ENCODE measurements at places on chromosomes 4 and X.

GRCh38 chr4:94342694-94343093 lies at the start of gene HPGDS:
HPGDS (minus strand) TSS chr4:94342836; CDS start chr4:94334629, 8,207 bp downstream.
- DNase-seq, result no peak

DNA sequence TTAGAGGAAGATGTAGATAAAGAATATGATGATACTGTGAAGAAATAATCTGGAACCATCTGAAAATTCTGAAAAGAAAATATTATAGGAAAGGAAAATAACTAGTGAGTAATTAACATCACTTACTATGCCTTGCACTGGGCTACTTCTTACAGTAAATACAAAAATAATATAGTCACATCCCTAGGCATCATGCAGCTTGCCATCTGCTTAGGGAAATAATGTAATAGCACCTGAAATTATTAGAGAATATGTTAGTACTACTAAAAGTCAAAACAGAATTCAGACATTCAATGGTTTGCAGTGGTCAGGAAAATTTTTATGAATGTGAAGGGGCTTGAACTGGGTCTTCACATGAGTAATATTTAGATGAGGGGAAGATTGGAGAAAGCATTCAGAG lies 272.2 kb upstream of the EMCN start:
- no peak for DNase-seq

- no peak for DNase-seq
Measured at GRCh38 chr4:173526724-173527102, 3.3 kb downstream of the HAND2 start.

DNA sequence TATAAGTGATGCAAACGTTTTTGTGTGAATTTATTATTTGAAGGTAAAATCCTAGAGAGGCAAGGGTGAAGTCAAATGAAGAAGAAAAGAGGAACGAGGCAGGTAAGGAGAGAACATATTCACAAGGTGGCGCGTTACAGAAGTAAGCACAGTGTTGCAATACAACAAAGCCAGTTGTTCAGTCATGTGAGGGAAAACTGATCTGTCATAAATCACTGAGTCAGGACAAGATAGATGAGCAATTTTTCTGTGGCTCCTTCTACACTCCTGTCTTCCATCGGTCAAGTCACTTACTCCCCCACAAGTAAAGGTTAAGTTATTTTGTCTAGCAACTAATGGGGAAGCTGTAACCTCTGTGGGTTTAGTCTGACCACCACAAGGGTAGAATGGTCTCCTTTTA lies 203.0 kb upstream of the GK2 start:
- DNase-seq, result no peak

- DNase-seq, result no peak
Measured at GRCh38 chr4:48194971-48195370, 60.9 kb upstream of the TXK start.

DNA sequence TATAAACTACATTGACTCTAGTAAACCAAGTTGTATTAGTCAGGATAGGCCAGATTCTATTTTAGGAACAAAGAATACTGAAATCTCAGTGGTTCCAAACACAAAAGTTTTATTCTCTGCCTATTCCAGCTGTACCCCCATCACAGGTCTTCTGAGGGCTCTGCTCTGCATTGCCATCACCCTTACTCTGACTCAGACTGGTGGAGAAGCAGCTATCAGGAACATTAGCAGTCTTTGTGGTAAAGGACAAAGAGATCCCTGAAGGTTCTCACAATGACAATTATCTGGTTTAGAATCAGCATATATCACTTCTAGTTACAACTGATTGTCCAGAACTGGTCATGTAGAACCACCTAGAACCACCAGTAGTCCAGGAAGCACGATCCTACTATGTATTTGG lies 251.1 kb downstream of the GLUD2 start:
- DNase-seq, result no peak

DNA sequence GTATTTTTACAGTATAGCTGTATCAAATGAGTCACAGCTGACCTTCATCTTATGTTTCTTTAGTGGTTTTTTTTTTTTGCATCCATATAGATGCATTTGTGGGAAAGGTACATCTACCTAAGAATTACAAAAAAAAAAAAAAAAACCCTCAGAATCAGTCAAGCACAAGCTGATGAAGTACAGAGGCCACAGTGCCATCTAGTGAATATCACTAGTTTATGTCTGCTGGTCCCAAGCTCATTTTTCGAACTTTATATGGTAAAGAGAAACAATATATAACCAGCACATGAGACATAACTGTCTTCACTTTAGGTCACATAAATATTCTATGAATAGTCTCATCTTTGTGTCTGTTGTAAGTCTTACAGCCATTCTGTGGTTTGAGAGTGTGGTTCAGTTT lies 220.1 kb downstream of the DLG3 start:
- DNase-seq, result peak; percentile 39

- DNase-seq, result peak; percentile 63
Measured at GRCh38 chrX:150731795-150732194, 38.6 kb downstream of the MTMR1 start.

- DNase-seq, result no peak
Measured at GRCh38 chr4:29653221-29653620, 1066.9 kb upstream of the PCDH7 start.

DNA sequence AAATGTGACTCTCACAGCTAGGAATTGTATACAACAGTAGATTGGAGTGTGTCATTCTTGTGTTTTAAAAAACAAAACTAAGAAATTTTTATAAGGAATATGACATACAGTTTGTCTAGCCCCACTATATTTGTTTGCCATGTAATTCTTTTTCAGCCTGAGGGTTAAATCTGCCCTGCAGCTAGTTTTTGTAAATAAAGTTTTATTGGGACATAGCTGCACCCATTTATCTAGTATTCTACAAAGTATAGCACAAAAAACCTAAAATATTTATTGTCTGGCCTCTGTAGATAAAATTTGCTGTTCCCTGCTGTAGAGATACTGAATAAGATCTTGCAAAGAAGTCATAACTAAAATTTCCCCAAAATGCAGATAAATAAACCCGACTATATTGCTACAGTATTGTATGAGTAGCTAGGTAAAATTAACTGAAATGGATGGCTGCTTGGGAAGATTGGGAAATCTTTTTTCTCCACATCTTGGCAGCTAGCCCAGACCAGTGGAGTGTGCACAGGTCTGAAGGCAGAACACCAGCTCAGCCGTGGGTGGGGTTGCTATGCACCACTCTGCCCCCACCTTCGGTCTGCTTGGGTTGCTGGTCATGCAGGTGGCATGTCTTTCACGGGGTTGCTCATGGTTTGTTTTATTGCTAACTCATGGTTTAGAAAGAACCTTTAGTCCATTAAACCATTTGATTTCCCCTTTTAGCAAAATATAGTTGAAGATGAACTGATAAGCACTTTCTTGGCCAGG lies 127.9 kb downstream of the KLHL8 start:
- DNase-seq, result peak; percentile 90

GRCh38 chrX:123121241-123121640 lies 62.8 kb upstream of the GRIA3 start:
- peak; percentile 42 for DNase-seq

DNA sequence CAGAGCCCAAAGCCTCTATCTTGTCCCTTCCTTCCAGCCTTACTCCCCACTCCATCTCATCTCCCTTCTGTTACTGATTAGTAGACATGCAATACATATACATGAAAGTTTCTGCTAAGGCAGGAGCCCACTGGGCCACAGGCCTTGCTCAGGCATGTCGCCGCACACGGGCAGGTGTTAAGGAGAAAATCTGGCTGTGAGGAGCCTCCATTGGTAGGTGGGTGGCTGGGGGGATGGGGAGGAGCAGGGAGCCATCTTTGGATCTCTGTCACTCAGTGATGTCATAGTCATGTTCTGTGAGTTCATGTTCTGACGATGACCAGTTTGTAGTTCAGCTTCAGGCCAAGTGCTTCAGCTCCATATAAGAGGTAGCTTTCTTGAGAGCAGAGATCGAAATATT lies 2.9 kb upstream of the HMGB3 start:
- no peak for DNase-seq

DNA sequence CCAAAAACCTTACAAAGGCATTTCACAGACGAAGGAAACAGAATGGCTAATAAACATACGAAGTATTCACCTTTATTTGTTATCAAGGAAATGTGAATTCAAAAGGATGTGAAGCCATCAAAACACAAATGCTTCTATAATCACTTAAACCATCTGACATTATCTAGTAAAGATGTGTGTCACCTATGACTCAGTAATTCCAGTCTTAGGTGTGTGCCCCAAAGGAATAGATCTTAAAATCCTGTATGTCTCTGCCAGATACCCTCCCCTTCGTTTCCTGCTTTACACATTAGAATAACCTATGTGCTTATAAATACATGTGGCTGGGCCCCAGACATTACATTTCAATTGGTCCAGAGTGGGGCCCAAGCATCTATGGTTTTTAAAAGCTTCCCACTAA lies 41.8 kb upstream of the CEP135 start:
- peak; percentile 78 for DNase-seq

- DNase-seq, result peak; percentile 89
Measured at GRCh38 chr4:106587558-106587957, 219.0 kb upstream of the GIMD1 start.

DNA sequence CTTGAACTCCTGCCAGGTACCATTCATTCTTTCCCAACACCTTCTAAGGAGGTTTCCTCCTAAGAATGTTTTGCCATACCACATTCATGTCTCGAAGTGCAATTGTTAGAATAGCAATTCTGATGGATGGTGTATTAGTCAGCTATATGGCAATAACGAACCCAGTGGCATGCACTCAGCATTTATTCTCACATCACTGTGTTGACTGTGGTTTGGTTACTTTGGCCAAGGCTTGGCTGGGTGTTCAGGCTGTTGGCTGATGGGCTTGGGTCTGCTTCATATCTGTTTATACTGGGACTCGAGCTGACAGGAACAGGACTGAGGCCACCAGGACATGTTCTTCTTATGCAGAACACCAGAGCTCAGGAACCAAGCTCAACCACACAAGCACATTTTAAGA lies 31.7 kb downstream of the PSAPL1 start:
- DNase-seq, result no peak

DNA sequence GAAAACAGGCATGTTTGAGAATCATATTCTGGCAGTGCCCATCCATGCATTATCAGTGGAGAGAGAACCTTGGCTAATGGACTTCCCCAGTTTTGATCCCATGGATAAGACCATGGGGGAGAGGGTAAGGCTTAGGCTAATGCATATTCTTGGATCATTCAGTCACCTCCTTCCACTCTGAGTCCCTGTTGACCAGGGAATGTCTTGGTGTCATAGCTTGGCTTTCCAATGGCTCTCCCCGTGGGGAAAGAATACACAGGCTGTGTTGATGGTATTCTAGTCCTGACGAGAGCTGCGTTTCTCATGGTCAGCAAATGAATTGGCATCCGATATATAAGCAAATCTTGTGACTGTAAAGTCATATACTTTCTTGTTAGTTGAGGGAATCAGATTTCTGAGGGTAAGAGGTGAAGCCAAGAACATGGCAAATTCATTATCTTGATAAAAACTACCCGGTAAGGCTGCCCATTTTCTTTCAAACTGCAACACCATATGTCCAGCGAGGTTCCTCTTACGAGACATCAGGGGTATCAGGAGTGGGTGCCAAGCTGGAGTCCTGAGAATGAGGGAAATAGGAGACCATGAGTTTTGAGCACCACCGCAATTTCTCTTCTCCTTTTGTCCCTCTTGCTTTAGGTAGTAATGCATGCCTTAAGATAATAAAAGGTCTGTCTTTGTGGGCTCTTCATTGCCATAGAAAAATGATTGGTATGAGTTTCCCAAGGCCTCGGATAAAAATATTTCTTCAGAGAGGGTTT lies 18.0 kb downstream of the RHOH start:
- peak; percentile 29 for DNase-seq

GRCh38 chrX:124238268-124238667 lies 94.2 kb upstream of the TEX13D start:
- DNase-seq, result no peak

GRCh38 chr4:80136270-80136669 lies 61.0 kb upstream of the PRDM8 start:
- DNase-seq, result no peak

GRCh38 chr4:66571145-66571695 lies 900.9 kb upstream of the EPHA5 start:
- DNase-seq, result no peak

DNA sequence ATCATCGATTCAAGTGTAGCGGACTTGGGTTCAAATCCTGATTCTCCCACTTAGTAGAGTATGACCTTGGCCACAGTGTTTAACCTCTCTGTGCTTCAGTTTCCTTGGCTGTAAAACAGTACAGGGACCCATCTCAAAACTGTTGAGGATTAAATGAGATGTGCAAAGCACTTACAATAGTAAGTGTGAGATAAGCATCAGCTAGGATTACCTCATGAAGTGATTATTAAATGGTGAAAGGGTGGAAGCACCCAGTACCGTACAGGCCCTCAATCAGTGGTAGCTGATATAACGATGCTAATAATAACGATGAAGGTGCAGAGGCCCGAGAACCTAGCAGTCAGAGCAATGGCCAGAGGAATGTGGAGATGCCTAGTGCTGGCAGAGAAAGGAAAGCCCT lies 45.1 kb downstream of the PRPS1 start:
- DNase-seq, result no peak

GRCh38 chrX:113545040-113545439 lies 704.4 kb upstream of the AMOT start:
- DNase-seq, result no peak

DNA sequence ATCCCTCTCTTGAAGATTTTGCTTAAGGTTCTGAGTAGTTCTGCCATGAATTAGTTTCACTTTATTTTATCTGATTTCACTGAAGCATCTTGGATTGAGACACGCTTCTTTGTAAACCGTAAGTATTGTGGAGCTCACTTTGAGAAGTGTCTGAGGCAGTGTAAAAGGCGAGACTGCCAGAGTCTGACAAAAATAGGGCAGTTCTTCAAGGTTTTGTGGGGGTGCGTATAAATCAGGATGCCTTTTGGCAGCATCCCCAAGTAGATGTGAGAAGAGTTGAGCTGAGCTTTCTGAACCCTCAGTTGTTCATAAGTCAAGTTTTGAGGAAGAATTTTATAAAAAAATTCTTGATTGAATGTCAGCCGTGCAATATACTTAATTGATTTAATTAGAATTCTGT lies 76.3 kb downstream of the RBPJ start:
- no peak for DNase-seq

- DNase-seq, result no peak
Measured at GRCh38 chrX:119971184-119971583, 27.6 kb upstream of the NKAP start.

- DNase-seq, result peak; percentile 85
Measured at GRCh38 chr4:40998675-40999358, 215.5 kb downstream of the APBB2 start.
